Activated CD4-positive, alpha-beta T cell treated with anti-CD3 and anti-CD28 coated beads, Interleukin-2, amount 50 U/mL, for 4 hours (primary cell): ENCODE measurements at places on chromosomes 3 and 15.

GRCh38 chr3:14016900-14017475 lies 107.7 kb downstream of the CHCHD4 start:
- DNase-seq, result no peak

GRCh38 chr3:76505202-76505845 lies 534.6 kb upstream of the ROBO2 start:
- no peak for DNase-seq

- no peak for DNase-seq
Observed at GRCh38 chr3:151166161-151166560, 36.9 kb downstream of the GPR171 start.

DNA sequence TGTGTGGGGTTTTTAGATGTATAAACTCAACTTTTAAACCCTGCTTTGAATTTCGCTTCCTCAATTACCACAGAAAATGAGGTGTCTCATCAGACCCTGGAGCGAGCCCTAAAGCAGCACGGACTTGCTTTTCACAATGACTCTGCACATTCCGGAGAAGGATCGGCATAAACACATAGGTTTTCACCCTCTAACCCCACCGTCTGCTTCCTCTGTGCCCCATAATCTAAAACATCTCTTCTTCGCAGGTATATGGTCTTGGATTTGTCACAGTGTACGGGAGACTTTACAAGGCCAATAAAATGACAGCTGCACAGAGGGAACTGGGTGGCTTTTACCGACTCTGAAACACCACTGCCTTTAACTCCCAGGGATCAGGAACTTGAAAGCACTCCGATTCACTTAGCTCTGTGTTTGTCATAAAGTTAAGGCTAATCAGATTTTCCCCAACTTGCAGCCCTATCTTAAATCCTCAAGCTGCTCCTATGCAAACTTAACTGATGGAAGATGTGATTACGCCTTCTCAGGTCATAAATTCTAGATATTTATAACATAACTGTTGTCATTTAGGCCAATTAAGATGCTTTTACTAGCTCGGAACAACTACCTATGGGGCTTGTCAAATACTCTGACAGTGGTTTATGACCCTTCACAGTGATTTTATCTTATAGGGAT lies 133.4 kb upstream of the WNT5A start:
- no peak for DNase-seq

DNA sequence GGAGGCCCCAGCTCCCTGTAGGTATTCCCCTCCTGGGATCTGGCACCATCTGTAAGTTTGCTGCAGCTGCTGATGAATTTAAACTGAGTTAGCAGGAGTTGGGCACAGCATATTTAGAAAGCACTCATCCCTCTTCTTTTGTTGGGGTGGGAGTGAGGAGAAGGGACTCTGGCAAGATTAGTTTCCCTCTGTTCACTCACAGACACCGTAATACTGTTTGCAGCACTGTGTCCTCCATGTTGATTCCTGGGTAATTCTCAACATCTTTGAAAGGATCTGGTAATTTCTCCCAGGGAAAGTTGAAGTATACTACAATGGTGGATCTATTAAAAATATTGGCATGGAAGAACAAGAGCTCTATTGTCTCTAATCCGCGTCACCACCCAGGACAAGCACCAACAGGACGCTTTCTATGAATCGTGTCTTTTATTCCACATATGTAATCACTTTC lies 173.3 kb downstream of the RBMS3 start:
- DNase-seq, result no peak

GRCh38 chr3:64449026-64449425 lies 223.8 kb upstream of the PRICKLE2 start:
- no peak for DNase-seq

- no peak for DNase-seq
Observed at GRCh38 chr3:122786066-122786465, 7.6 kb downstream of the HSPBAP1 start.

- DNase-seq, result no peak
Observed at GRCh38 chr3:179681492-179682263, 28.8 kb downstream of the USP13 start.

DNA sequence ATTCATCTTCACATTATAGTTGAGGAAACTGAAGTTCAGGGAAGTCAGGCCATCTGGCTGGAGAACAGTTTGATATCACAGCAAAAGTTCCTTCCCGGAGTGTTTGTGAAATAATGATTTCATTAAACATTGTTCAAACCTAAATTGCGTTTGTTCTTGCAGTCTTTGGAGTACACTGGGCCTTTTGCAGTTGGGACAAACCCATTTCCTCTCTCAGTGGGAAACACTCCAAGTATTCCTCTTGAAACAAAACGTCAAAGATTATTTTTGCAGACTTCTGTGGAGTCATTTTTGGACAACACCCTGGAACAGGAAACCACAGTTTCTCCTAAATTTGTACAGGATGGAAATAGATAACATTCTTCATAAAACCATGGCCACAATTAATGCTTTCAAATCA lies 287.5 kb downstream of the PTPRG start:
- no peak for DNase-seq

- DNase-seq, result no peak
Observed at GRCh38 chr3:114435386-114436115, 141.7 kb downstream of the TIGIT start.

GRCh38 chr15:69034352-69034751 lies 19.9 kb downstream of the NOX5 start:
- DNase-seq, result no peak
